ENCODE measurements at places on chromosomes 12 and 14. TPM values are rescaled to one million over a fixed set of nuclear protein-coding genes. Genes with fewer than 3 reads are reported as not detected.

The OTUB2 gene
- polyA plus RNA-seq: 1.2 TPM

The ATL1 gene
- polyA plus RNA-seq: 5.5 TPM

The AKAP5 gene
- 0.17 TPM for polyA plus RNA-seq

The OR4E2 gene
- polyA plus RNA-seq: not detected

The IGFBP6 gene
- polyA plus RNA-seq: 460 TPM

The ZFHX2 gene
- polyA plus RNA-seq: 0.28 TPM

The GPR132 gene
- 0.06 TPM for polyA plus RNA-seq

GRCh38 chr14:52279408-52279807 is 11.9 kb downstream of the PTGDR start:
- DNase-seq: peak; percentile 23

DNA sequence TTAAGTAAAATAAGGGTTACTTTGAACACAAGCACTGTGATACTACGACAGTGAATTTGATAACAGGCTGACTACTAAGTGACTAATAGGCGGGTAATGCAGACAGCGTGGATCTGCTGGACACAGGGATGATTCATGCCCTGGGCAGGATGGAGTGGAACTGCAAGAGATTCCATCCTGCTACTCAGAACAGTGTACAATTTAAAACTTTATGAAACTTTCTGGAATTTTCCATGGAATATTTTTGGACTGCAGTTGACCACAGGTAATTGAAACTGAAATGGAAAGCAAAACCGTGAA is 46.0 kb downstream of the YEATS4 start:
- peak; percentile 90 for DNase-seq

DNA sequence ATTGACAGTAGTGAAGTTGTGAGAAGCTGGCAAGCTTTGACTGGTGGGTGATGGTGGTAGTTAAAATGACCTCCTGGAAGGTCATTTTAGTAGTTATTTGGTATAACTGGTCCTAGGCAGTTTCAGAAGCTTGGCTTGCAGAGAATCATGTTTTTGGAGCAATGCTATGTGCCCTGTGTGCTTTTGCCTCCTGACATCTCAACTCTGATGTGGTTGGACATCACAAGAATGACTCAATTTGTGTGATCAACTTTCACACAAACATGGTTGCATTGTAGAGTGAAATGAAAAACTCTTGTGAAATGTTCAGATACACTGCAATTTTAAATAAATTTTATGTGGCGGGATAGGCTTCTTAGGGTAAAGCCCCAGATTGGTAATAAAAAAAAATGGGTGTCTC is 8.3 kb upstream of the ABCD2 start:
- DNase-seq: no peak

- DNase-seq: no peak
These were observed 8.9 kb downstream of the AJUBA start for GRCh38 chr14:22973217-22974032.

- no peak for DNase-seq
These were observed 23.2 kb downstream of the BORCS5 start for GRCh38 chr12:12379831-12380730.

DNA sequence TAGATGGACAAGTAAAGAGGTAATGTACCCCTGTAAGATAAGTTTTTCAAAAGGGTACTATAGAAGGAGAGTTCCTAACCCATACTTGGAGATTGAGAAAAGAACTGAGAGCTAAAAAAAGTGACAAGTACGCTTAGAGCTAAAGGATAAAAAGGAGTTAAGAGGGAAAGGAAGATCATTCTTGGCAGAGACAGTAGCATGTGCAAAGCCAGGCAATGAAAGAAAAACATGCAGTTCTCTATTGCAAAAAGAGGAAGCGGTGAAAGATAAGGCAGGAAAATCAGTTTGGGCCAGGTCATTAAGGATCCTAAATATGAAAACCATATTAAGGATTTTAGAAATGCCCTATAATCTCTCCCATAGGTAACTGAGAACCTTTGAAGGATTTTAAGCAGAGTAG is 500.4 kb upstream of the GARIN6 start:
- no peak for DNase-seq

GRCh38 chr12:66539431-66539830 is 139.4 kb downstream of the GRIP1 start:
- no peak for DNase-seq

GRCh38 chr12:123150275-123150743 is 581 bp downstream of the PITPNM2 start:
- no peak for DNase-seq

DNA sequence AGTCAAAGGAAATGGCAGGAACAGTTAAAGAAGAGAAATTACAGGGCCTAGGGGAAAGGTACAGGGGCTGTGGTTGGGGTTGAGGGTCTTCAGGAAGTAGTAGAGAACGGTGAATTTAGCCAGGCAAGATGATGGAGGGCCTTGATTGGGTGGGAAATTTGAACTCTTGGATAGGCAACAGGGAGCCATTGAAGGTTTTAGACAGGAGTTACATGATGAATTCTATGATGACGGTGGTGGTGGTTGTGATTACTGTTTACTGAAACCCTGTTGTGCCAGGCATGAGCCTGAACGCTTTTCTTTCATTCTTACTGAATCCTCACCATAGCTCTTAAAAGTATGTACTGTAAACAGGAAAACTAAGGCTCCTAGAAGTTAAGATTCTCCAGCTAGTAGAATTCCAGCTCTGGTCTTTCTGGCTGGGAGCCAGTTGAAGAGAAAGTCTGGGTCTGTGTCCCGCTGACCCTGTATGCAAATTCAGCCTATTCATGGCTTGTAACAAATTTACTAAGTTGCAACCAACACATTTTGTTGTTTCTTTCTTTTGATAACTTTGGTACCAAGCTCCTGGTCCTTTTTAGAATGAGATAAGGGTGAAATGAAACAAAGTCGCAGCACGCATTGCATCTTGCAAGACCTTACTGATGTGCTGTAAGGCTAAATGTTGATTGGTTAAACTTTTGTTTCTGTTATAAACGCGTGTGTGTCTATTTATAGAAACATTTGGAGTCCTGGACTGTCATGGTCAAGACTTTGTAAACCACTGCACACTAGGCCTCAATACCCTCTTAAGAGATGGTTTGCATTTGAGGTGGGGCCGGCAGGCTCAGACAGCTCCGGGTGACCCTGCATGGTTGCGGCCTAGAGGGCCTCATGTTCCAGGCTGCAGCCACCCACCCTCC is 6.0 kb downstream of the ORAI1 start:
- DNase-seq: no peak

DNA sequence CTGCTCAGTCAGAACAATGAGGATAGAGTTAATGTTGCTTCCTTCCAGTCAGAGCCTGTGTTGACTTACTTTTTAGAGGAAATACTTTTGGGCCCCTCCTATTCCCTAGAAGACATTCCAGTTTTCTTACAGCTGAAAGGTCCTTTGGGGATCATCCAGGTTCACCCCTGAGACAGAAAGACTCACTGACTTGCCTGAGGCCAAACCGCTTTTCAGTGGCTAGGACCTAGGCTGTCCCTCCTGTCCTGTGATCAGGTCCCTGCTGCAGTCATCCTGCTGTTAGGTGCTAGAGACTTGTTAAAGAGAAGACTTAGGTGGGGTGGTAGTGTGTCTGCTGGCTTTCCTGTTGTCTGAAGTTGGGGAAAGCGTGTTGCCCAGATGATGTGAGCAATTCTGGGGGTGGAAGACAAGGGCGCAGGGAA is 39.6 kb downstream of the SUSD6 start:
- DNase-seq: no peak

DNA sequence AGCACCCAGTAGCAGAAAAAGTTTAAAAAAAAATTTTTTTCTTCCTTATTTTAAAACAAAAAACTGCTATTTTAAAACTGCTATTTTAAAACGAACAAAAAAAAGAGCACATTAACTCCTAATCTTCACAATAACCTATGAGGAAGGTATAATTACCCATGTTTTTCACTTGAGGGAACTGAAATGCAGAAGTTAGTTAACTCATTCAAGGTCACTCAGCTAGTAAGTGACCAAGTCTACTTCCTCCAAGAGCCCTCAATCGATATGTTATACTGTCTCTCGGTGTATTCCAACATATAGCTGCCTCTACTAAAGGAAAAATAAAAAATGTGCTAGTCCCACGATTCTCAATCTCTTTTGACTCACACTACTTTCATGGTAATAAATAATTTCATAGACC is 7.8 kb downstream of the RPAP3 start:
- DNase-seq: no peak

- DNase-seq: no peak
These were observed 431.6 kb downstream of the RAD51B start for GRCh38 chr14:68250927-68251768.

Measured in BJ (cell line).